A549 (cell line): ENCODE measurements at places on chromosomes 12 and 14.
A peak's percentile ranks its signal among the peaks of the same experiment; 100 is the strongest.

GRCh38 chr12:26334621-26335124, 139.3 kb downstream of the SSPN start:
- no peak for DNase-seq

DNA sequence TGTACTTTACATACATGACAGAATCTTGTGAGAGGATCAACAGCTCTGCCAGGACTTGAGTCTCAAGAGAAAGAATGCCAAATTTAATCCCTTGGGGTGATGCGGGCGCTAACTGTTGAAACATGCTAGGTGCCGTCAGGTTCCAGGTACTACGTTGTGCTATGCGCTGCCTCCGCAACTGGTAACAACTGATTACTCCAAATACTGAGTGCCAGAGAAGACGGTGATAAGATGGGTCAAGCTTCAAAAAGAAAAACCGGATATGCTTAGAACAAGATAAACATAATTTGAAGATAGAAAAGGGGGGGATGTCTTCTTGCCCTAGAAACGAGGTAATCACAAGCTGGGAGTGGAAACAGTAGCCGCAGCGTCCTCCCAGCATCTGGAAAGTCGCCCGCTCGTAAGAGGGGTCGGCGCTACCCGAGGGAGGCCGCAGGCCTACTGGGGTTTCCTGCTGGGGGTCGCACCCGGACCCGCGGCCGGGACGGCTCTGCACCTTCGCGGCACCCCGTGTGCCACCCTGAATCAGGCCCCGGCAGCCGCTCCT, 678 bp downstream of the ZBTB25 start:
- DNase-seq: peak; percentile 23

- no peak for DNase-seq
Observed at GRCh38 chr12:105204916-105205315, 31.1 kb downstream of the APPL2 start.

- DNase-seq: no peak
Observed at GRCh38 chr12:67802731-67803130, 154.2 kb downstream of the DYRK2 start.

- peak; percentile 15 for DNase-seq
Observed at GRCh38 chr14:21748869-21749303, 75.3 kb upstream of the OR4E1 start.

- DNase-seq: no peak
Observed at GRCh38 chr14:26398616-26399015, 199.2 kb downstream of the NOVA1 start.

GRCh38 chr12:58731096-58731495, 189.2 kb downstream of the LRIG3 start:
- DNase-seq: no peak

- DNase-seq: no peak
Observed at GRCh38 chr12:11777451-11777850, 128.0 kb downstream of the ETV6 start.

- DNase-seq: no peak
Observed at GRCh38 chr12:107921062-107921461, 146.6 kb downstream of the ASCL4 start.

GRCh38 chr12:92561543-92561899, 141.3 kb upstream of the PLEKHG7 start:
- no peak for DNase-seq

GRCh38 chr14:103528146-103528586, 830 bp upstream of the TRMT61A start:
- DNase-seq: no peak

DNA sequence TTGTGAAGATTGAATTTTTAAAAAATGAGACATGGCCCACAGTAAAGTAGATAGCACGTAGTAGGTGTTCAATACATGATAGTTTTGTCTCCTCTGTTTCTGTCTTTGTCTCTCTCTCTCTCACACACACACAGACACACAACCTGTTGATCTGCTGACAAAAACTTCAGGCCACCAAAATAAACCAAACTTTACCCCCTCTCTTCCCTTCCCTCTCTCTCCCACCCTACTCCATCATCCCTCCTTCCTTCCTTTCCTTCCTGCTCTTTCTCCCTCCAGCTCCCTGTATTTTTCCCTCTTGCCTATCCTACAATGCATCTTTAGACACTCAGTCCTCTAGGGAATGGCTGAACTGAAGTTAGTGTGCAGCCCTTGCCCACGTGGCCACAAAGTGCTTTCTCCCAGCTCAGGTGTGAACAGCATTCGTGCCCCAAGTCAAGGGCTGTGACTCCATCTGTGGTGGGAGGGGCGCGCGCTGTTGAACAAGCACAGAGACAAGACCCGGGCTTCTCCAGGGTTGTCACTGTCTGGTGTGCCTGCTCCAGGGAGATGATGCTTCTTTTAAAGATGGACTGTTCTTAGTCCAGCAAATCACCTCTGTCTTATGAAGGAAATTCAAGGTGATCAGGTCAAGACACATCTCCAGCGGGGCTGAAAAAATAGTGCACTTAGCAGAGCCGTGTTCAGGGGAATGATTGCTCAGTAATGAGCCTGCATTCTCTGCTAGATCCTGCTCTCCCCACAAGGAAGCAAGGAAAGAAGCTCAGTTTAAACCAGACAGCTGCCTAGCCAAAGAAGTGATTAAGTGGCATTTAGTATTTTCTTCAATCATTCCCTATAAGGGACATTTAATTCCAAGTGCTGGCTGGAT, 75.3 kb downstream of the WSCD2 start:
- no peak for DNase-seq

DNA sequence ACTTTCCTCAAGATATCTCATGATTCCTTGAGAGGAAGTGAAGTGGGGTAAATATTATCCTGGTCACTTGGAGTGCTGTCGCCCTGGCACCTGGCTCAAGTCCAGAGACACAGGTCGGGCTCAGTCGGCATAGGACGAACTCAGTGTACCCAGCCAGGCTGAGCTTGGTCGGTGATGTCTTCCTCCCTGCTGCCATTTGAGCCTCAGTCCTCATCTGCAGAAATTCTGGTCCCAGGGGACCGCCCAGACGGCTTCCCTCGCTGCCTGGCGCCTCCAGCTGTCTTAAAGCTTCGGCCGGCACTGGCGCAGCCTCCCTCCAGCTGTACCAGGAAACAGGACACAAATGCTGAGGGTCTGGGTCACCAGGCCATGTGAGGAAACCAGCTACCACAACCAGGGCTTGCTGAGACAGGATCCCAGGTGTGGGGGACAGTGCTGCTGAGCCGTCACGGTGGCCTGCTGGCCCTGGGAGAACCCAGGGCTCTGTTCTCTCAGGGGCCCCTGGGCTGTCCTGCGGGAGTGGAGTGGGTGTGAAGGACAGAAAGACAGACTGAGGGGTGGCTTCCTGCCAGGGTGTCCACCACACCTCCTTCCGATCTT, 5.0 kb upstream of the KLC1 start:
- no peak for DNase-seq

- no peak for DNase-seq
Observed at GRCh38 chr14:81161088-81161487, 59.7 kb downstream of the GTF2A1 start.

- peak; percentile 39 for DNase-seq
Observed at GRCh38 chr14:69543341-69544115, 31.1 kb downstream of the CCDC177 start.

GRCh38 chr12:62725781-62726180, 209.2 kb downstream of the PPM1H start:
- no peak for DNase-seq

GRCh38 chr14:64123241-64123822, 170.8 kb downstream of the ESR2 start:
- DNase-seq: no peak

DNA sequence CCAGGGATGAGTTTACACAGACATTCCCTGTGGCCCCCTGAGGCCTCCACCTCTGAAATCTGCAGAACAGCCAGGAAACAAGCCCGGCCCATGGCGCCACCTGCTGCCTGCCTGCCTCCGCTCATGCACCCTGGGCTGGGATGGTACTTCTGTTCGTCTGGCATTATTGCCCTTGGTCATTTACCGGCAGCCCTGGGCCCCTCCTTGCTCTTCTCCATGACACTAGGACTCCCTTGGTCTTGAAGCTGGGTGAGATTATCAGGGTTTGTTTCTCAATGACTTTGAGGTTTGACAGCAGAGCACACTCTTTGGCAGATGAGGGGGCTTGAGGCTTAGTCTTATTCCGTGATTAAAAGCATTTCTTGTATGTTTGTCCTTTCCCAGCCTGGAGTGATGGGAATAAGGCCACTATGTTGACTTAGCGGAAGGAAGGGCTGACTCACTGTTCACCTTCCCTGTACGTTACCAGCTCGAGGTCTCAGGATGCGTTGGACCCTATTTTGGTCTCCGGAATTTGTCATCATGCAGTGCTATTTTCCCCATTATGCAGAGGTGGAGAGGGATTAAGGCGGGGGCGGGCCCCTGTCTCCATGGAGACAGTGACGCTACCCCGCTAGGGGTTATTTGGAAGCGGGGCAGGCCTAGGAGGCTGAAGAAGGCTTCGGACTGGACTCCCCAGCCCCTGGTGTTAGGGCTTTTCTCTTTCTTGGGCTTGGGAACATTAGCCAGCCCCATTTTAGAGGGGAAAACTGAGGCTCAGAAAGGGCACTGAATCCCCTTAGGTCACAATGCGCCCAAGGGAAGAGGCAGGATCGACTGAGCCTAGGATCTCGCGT, 706 bp upstream of the PEX5 start:
- DNase-seq: peak; percentile 79

DNA sequence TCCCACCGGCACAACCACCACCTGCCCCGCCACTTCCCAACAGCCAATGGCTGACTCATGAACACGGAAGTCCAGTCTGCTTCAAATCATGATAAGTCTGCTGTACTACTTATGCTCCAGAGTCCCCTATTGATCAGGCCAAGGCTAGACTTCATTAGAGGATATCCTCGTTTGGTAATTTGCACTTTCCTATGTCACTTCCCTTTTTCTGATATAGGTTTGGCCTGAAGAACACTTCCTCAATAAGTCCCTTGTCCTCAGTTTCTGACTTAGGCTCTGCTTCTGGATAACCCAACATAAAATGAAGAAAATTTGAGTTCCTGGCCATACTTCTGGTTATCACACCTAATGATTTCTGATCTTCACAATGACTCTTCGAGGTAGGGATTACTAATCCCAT, 45.3 kb downstream of the IFNG-AS1 start:
- DNase-seq: no peak

DNA sequence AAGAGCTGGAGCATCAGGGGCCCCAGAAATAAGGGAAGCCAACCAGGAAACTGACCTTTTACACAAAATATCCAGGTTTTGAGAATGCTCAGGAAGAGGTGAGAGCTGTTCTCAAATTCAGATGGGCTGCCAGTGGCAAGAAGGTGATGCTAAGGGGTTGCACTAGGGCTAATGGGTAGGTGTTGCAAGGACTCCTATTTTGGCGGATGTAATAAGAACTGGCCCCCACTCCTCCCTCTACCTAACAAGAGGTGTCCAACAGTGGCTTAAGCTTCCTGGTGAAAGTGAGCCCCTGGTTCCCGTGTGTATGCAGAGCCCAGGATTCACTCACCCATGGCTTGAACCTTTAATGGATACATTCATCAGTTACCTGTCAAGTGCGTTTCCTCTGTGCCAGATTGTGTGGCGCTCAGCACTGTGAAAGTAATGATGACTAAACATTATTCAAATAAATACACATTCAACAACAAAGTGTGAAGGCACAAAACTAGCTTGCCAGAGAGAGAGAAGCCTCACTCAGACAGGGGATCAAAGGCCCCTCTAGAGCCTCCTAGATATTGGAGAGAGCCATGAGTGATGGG, 705 bp upstream of the CHGA start:
- peak; percentile 21 for DNase-seq

DNA sequence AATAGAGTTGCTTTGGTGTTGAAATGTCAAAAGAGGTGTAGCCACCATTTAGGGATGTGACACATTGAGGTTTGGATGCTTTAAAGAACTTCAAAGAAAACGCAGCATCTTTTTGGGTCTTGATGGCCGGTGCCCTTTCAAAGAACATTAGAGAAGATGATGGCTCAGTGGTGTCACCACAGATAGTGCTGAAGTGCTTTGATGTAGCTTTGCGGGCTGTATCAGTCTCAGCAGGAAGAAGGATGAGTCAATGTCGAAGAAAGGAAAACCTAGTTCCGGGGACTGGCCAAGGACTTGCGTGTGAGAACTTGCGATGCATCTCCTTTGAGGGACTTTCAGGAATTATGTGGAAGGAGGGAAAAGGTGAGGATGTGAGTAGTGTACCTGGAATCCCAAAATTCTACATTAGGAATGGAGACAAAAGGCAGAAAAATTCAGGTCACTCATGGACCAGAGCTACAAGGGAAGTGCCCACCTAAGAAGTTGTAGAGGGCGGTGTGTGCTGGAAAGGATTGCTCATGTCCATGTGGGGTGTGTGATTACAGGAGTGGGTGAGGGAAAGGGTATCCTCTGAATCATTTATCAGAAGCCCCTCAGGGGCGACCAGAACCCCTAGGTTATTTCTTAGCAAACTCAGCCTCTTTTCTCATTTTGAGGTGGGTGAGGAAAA, 39.7 kb upstream of the GZMB start:
- no peak for DNase-seq

DNA sequence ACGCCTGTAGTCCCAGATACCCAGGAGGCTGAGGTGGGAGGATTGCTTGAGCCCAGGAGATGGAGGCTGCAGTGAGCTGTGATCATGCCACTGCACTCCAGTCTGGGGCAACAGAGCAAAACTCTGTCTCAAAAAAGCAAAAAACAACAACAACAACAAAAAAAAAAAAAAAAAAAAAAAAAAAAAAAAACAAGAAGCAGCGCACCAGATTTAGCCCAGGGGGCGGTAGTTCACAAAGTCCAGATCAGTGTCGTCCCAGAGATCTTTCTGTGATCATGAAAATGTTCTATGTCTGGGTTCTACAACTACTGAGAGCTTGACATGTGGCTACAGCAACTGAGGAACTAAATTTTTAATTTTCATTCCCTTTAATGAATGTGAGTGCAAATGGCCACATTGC, 27.4 kb downstream of the OAS2 start:
- peak; percentile 20 for DNase-seq

- DNase-seq: peak; percentile 65
Observed at GRCh38 chr14:57692671-57693070, 173.2 kb downstream of the SLC35F4 start.

DNA sequence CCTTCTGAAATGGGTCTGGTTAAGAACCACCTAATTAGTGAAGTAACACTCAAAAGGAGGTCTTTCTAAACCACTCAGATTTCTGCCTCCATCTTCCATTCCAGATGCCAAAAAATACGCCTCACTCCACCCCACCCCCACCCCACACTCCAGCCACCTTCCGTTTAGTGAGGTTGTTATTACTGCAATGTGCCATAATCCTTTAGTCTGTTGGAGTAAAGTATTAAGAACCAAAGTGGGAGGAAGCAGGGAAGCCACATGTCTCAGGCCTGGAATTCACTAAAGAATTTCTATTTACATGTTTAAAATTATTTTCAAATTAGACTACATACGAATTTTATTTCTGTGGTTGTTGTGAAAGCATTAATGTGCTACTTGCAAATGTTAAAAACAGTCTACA, 7.4 kb downstream of the KIF21A start:
- no peak for DNase-seq
